ENCODE measurements at places on chromosomes 4 and X.

DNA sequence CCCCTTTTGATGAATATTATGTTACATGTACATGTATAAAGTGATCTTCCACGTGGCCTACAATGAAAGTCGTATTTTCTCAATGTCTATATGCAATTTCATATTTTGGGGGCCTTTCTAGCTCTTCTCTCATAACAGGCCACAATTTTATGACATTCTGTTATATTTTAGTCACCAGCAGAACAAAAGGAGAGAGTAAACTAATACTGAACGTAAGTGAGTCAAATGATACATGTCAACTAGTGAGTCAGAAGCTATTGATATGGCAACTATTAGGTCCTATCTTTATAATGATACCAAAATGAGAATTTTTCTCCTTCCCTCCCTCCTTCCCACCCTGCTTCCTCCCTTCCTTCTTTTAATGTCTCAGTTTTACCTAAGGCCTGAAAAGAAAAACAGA lies 14.4 kb downstream of the GC start:
- no peak for DNase-seq

DNA sequence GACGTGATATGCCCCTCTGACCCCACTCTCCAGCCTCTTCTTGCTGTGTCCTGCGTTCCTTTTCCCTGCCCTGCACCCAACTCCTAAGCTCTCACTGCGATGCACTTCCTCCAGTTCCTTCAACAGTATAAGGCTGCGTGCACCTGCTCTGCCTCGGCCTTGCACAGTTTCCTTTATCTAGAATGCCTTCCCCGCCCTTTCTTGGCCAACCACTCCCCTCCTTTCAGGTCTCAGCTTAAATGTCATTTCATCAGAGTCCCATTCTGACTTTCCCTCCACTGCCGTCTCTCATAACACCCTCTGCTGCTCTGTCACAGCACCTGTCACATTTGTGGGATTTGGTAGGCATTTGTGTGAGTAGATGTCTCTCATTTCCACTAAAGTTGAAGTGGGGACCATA lies 58.4 kb upstream of the NEIL3 start:
- no peak for DNase-seq

DNA sequence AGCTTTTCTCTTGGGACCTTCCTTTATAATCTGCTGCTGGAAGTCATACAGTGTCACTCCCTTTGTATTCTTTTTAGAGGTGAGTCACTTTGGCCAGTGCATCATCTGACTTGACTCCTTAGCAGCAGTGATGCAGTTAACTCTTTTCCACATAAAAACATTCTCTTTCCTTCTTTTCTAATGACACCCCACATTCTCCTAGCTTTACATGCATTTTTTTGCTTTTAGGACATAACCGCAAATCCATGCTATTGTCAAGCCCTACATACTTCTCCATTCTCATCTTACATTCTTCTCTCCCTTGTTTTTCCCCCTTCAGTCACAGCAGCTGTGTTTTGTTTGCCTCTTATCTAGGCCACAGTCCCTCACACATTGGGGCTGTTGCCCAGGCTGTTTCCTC lies 55.1 kb downstream of the ZNF330 start:
- no peak for DNase-seq

GRCh38 chrX:12929701-12930100 lies 23.3 kb downstream of the TLR8 start:
- DNase-seq: no peak

DNA sequence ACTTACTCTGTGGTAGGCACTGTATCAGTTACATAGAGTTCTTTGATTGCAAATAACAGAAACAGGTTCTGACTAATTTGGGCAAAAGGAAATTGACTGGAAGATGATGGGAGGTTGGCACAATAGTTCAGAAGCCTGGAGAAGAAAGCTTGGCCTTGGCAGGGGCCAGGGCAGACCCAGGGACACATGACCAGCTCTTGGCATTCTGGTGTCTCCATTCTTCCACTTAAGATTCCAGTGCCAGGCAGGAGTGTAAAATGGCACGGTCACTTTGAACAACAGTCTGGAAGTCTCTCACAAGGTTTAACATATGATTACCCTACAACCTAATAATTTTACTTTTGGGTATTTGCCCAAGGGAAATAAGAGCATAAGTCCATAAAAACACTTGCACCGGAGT lies 175.9 kb downstream of the BCOR start:
- DNase-seq: no peak

DNA sequence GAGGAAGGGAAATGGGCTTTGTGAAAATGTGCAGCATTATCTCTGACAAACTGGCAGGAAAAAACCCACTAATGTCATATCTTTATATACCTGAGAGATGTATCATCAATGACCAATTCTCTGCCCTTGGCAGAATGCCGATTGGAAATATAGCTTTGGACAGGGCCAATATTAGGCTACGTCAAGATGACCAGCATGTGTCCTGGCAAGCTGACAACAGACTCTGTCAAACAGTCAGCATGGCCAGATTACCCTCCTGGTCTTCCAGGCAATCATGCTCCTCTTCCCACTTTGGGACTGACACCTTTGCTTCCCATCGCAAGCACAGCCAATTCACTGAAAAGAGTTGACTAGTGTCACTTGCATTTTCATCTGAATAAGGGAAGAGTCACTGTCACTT lies 57.0 kb downstream of the SORBS2 start:
- DNase-seq: no peak

DNA sequence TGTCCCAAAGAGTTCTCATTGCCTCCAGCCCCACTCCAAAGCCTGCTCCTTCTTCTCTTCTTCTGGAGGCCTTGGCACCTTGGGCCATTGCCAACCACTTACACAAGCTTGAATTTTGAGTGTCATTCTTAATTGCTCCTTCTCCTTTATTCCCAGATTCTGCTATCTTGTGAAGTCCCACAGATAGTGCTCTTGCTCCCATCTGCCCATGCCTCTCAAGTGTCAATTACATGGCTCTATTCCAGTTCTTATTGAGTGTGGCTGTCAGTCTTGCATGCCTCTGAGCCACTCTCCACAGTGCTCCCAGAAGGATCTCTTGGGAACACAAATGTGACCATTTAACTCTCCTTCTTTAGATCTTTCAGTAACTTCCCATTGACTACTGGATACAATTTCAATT lies 117.3 kb upstream of the SFRP2 start:
- no peak for DNase-seq

DNA sequence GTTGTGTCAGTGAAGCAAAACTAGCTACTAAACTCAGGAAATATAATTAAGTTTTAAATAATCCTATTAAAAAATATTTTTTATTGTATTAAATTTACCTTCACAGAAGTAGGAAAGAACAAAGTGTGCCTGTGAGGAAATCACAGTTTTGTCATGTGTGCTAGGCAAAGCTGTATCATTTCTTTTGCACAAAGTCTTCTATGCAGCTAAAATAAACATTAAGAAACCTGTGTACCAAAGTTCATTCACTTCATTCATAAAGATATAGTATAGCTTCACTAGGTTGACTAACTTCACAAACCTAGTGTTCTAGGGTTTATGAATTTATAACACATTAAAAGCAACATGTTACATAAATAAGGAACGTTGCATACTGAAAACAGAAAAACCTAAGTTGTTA lies 131.0 kb downstream of the PDS5A start:
- DNase-seq: no peak

GRCh38 chr4:157043131-157043530 lies 32.8 kb upstream of the GLRB start:
- DNase-seq: no peak

DNA sequence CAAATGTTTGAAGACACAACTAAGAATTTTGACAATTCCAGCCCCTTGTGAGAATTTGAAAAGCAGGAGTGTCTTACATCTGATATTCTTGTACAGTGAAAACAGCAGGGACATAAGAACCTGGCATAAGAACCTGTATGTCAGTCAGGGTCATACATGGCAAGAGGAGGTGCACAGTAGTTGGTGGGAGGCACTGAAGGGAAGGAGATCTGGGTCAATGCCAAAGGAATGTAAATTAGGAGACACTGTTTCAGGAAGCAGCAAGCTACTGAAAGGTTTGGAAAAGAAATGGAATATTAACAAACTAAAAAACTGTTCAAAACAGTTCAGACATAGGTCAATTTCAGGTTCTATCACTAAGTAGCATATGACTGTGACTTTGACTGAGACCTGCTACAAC lies 25.0 kb upstream of the SPP1 start:
- DNase-seq: no peak

DNA sequence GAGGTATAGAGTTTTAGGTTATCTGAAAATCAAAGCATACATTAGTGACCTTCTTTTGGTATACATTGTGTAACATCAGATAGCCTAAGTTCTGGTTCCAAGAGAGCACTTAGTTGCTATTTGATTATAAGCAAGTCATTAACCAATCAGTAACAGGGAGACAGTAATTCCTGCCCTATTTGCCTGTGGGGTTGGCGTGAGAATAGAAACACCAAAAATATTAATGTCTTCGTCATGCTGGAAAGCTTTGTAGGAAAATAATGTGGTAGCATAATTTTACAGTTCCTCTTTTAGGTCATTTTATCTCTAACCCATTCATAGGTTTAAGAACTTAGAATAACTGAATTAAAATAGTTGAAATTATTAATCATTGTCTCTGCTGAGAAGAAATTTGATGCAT lies 37.8 kb downstream of the NPNT start:
- DNase-seq: peak; percentile 2

DNA sequence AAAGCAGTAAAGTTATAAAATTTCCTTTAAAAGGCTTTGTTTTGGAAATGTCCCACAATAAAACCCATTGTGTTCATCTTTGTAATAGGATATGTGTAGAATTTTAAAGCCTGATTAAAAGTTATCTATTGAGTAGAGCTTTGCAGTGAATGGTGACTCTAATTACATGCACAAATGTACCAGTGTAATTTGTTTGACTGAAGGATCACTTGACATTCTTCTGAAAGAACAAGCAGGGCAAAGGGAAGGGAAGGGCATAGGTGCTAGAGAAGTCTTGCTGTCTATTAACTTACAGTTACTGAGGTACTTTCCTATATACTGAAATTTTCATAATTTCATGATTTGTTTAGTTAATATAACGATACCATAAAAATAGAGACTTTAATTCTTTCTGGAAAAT lies 70.8 kb downstream of the STIM2 start:
- no peak for DNase-seq

- DNase-seq: no peak
Observed at GRCh38 chr4:181138116-181138515, 1105.1 kb upstream of the TENM3 start.

DNA sequence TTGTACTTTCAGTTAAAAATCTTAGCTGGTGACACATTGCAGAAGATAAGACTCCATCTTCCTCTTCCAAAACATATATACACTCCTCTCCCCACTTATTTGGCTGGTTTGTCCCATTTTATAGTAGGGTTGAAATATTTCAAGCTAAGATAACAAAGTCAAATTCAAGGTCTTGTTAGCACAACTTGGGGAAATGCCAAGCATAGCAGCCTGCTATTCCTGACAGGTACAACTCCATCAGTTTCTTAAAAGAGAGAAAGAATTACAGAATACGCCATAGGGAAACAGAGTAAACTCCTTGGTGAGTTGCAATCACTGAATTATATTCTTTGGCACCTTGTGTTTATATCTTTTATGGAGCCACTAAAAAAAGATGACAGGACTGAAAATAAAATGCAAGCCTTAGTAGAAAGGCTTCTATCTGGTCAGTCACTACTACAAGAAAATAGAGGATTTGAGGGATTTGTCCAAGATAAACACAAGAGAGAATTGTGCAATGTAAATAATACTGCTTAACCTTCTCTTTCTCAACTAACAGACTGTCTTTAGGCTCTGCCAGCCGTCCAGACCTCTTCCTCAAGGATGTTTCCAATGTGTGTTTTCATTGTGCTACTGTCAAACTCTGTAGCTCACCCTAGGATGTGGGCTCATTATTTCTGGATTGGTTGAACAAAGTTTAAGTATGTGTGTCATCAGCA lies 170.3 kb downstream of the VEGFC start:
- no peak for DNase-seq

GRCh38 chr4:80125252-80126177 lies 52.5 kb upstream of the ANTXR2 start:
- peak; percentile 8 for DNase-seq

DNA sequence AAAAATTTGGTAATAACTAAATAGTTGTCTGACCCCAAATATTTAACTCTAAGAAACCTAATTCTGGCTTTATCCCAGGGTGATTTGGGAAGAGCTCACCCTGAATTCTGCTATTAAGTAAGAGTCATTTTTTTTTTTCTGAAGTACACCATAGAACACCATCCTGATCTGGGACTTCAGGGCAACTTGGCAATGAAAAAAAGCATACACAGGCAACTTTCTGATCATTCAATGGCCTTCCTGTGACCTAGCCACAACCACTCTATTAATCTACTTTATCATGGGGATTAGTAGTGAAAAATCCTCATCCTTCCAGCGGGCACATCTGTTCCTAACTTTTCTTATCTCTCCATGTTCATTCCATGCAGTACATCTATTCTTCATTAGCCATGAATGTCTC lies 333.2 kb upstream of the MAD2L1 start:
- DNase-seq: no peak

DNA sequence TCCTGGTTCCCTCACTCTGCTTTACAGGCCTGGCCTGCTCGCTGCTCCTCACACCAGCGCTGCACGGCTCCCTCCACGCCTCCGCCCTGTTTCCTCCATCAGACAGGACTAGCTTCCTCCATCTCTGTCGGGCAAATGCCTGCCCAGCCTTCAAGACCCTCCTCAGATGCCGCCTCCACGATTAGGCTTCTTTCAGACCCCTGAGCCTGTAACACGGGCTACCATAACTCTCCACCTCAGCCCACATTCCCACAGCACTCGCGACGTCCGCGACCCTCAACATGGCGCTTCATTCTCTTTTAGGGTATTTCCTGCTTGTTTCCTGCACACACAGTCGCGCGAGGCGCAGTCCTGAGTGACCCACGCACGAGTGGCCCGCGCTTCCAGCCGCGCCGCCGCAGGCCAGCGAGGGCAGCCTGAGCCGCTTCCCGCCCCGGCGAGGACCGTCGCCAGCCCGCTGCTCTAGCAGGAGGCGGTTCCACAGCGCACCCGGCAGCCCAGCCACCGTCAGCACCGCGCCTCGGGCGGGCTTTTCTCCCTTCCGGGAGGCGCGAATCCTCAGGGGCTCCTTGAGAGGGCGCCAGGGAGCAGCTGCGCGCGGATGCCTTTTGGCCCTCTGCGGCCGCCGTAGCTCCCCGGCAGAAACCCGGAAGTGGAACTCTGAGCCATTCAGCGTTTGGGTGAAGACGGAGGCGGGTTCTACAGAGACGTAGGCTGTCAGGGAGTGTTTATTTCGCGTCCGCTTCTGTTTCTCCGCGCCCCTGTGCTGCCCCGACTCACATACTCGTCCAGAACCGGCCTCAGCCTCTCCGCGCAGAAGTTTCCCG lies at the start of gene FRG1:
Gene FRG1 (plus strand): TSS at position 695 of the 827 bp plus-strand sequence. CDS start 138 bp downstream, outside the sequence.
- DNase-seq: peak; percentile 85

- no peak for DNase-seq
Observed at GRCh38 chr4:62285026-62285425, 1084.9 kb downstream of the ADGRL3 start.

- peak; percentile 68 for DNase-seq
Observed at GRCh38 chr4:85701861-85702321, 226.9 kb downstream of the ARHGAP24 start.

GRCh38 chr4:48095441-48095840 lies 38.6 kb downstream of the TXK start:
- no peak for DNase-seq

GRCh38 chr4:53431052-53431451 lies 53.6 kb downstream of the FIP1L1 start:
- no peak for DNase-seq
